ENCODE measurements at places on chromosomes 16 and 17.

GRCh38 chr17:66466840-66467367 is 164.5 kb downstream of the PRKCA start:
- DNase-seq = no peak

- no peak for DNase-seq
Measured at GRCh38 chr16:351804-352520, 561 bp downstream of the AXIN1 start.

DNA sequence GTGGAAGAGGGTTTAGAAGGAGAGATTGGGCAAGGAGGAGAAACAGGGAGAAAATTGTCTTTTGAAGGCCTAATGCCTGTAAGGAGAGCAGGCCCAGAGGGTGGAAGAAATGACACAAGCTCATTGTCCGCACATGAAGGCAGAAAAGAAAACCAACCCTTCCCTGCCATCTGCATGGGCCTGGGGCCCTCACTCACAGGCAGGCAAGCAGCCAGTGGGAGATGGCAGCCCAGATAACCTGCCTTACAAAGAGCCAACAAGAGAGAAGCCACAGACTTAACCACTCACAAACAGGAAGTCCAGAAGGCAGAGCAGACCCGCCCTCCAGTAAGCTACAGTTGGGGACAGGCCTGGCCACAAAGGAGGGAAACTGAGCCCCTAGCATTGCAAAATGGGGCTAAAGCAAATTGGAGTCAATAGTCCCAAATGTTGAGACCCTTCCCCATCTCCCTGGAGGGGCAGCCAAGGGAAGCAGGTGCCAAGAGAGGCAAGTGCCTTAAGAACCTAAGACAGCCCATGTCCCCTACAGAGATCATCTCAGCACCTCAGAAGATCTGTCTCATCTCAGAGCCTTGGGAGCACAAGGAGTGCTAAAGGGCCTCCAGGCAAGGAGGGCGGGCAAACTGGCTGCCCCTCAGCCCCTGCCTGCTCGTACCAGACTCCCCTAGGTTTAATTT is 7.3 kb upstream of the TSPOAP1 start:
- DNase-seq = no peak

GRCh38 chr17:12127667-12128066 is 107.0 kb downstream of the MAP2K4 start:
- DNase-seq = no peak

DNA sequence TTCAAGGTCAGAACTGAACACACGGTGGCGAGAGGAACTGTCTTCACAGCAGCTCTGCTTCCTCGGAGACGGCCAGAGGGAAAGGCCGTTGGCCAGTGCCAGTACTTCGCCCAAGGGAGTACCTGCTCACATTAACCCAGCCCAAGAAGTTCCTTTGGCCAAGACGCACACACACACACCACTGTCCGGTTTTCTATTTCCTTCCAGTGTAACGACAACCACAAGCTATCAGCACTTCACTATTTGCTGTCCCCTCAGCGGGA is 744 bp upstream of the GGNBP2 start:
- DNase-seq = no peak

- no peak for DNase-seq
Measured at GRCh38 chr16:73558219-73558618, 510.3 kb upstream of the ZFHX3 start.

Measured in hypothalamus (tissue), 51 donors.